ENCODE measurements at places on chromosomes 16 and 17.

DNA sequence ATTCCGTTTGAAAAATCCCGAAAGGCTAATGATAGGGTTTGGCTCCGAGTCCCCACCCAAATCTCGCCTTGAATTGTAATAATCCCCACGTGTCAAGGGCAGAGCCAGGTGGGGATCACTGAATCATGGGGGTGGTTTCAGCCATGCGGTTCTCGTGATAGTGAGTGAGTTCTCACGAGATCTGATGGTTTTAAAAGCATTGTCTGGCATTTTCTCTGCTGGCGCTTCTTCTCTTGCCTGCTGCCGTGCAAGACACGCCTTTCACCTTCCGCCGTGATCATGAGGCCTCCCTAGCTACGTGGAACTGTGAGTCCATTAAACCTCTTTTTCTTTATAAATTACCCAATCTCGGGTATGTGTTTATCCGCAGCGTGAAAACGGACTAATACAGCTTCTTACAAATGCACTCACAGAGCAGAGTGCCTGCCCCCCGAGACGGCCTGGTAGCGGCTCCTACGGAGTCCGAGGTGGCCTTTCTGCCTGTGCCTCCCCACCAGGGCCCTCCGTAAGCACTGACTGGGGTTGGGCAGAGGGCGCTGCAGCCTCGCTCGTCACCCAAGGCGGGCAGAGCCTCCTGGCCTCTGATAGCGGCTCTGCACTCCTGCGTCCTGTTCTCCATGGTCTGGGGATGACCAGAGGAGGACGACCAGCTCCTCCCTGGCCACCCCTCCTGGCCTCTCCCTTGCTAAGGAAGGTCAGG lies 131.7 kb downstream of the FOXL1 start:
- DNase-seq = no peak

DNA sequence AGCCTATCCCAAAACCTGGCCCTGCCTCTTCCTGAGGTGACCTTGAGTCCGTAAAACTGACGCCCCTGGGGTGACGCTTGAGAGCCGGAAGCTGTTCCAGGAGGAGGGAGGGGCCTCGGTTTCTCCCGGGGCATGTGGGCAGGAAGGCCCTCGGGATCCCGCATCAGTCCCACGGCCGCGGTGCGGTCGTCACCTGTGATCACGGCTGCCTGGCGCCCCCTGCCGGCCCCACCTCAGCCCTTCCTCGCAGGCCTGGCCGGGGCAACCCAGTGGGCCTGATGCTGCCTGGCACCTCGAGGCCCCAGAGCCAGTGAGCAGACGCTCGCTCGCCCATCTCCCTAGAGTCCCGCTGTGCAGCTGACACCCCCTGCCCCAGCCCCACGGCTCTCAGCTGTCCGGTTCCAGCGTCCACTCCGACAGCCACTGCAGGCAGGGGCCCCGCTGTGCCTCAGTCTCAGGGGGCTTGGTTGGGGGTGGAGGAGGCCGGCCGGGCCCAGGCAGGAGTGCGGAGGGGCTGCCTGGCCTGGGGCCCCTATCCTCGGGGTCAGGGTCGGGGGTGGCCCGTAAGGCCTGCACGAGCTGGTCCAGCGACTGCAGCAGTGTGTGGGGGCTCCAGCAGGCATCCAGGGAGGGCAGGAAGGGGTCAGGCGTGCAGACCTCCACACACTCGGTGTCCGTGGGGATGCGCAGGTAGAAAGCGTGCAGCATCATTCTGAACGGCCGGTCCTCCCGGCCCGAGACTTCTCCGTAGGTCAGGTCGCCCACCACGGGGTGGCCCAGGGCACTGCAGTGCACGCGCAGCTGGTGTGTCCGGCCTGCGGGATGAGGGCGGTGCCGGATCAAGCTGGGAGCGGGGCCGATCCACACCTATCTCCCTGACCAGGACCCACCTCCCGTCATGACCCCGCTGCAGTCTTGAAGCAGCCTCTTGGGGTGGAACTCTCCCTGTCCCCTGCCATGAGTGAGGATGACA lies 2.3 kb downstream of the RPUSD1 start:
- DNase-seq = peak; percentile 57

- no peak for DNase-seq
Observed at GRCh38 chr17:73337330-73337710, 25.5 kb upstream of the CDC42EP4 start.

DNA sequence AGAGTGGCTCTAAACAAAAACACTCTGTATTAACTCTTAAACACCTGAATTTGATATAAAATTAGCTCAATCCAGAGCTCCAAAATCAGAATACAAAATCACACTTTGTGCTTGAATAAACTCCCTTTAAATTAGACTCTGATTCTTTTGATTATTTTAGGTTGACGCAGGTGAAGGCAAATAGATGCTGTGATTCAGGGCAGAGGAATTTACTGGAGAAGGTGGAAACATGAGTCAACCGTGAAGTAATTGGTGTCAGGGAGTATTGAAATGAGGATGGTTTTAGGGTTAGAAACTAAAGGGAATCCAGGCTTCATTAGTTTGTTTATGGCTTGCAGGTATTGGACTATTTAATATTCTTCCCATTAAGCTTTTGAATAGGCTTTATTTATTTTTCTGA lies 37.1 kb upstream of the TEKT1 start:
- DNase-seq = no peak

DNA sequence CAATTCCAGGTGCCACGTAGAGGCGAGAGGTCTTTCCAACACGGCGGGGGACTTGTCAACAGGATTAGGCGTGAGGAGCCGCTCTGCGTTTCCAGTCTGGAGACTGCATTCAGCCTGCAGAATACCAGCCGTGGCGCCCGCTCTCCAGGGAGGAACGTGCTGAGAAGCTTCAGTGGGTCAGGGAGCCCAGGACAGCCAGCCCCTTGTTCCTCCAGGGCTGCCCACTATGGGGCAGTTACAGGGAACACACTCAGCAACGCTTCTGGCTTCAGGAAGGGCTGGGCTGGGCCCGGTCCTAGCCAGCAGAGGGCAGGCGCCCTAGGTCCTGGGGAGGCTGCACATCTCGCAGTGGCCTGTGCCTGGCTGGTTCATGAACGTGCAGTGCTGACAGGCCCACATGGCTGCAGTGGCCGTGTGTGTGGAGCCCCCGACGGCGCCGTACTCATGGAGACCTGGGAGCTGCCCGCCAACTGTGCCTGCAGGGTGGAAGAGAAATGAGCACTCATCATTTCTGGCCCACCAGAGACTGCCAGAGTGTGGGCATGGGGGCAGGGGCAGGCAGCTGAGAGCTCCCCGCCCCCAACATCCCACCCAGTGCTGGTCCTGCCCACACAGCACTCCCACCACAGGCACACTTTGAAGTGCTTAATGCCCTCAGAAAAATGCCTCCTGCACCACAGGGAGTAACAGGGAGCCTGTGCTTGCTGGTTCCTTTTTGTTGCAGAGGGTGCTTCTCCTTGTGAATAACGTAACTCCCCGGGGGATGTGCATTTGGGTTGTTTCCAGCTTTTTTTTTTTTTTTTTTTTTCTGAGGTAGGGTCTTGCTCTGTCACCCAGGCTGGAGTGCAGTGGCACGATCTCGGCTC lies 7.0 kb upstream of the FAAP100 start:
- DNase-seq = no peak

DNA sequence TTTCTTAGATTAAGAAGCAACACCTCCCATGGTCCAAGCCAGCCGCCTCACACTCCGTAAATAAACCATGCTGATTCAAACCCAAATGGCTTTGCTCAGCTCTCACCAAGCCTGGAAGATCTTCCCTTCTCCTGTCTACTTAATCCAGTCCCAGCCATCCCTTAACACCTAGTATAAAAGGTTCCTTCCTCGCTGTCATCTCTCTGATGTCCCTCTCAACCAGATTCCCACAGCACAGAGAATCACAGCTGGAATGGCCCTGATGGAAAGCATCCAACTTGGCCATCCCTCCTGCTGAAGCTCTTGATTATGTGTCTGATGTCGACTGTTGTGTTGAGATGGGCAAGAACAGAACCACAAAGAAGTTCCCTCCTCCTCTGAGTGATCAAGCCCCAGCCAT lies 50.6 kb upstream of the ADCY9 start:
- no peak for DNase-seq

Data from activated CD4-positive, alpha-beta T cell treated with anti-CD3 and anti-CD28 coated beads for 1 hour (primary cell).